Activated T-helper 1 cell treated with Interleukin-2 at 50 U/mL for 16 hours (primary cell): ENCODE measurements at places on chromosomes 13 and 19.

DNA sequence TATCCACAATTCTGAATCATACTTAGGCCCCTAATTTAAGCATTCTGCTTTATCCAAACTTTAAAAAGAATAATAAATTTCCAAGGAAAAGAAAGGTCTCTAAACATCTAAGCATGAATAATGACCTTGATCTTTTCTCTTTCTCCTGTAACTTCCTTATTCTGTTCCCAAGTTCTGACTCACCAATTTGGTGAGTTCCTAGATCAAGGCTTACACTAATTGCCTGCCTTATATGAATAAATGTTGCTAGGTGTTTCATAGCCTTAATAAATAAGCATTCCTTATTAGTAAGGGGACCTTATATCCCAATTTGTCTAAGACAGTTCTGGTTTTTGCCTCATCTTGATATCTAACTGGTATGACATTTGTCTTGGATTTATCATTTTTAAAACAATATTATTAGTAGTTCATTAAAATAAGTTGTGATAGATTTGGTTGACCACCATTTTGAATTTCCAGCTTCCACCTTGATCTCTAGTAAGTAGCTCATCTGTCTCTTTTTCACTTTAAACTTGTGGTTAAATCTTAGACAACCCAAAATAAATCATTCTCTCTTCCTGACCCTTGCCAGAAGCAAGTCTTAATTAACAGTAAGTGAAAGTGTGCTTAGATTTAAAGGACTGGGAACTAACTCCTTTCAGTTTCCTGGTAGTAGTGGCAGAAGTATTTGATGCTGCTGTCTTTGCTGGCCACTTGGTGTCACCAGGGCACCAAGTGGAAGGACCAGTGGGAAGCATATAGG is 121.2 kb upstream of the MLNR start:
- DNase-seq: no peak

GRCh38 chr13:26601669-26602068 is 44.2 kb downstream of the WASF3 start:
- DNase-seq: no peak

DNA sequence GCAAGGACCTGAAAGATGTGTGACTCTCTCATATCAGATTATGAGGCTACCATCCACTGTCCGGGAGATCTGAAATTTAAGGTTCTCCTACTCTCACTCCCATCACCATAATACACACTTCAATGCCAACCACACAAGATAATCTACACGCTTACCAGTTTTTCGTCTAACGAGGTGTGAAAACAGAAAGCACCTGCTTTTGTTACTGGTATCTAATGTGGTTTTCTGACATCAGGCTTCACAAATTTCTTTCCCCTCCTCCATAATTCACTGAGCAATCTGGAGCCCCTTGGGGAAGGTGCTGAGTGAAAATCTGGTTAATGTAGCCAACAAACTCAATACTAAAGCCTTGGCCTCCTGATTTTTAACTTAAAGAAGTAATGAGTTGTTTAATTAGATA is 10.1 kb upstream of the LRCH1 start:
- no peak for DNase-seq

DNA sequence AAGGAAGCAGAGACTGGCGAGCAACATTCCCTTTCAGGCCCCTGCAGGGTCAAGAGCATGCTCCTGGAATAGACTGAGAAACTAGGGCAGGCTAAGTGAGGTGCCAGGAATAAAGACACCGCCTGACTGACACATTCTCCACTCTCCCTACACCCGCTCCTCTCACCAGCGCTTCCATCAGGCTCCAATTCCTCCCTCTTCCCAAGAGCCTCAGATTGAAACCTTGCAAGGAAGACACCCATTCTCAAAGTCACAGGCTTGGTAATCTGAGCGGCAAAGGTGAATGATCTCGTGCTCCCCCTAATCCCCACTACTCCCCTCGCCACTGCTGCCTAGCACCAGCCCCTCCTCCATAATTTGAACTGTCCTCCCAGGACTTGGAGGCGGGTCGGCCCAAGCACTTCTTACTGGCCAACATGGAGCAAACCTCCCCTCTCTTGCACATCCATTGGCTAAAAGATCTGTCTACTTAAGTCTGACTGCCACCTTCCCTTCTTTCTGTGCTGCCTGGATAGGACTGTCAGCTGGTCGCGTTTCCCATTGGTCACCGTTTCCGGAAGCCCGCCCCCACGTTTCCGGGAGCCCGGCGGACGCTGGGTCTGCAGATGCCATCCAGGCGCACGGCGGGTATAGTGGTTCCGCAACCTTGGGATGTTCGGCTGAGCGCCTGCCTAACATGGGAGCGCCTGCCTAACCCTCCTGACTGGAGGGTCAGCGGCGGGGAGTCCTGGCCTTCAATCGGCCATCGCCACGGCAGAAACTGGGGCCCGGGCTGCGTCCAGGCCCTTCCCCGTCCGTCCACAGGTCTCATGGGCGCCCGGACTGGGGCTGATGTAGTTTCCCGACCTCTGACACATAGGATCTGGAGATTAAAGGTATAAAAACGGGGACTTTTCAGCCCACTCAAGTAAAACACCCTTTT is 33.6 kb downstream of the ZNF383 start:
- DNase-seq: no peak

DNA sequence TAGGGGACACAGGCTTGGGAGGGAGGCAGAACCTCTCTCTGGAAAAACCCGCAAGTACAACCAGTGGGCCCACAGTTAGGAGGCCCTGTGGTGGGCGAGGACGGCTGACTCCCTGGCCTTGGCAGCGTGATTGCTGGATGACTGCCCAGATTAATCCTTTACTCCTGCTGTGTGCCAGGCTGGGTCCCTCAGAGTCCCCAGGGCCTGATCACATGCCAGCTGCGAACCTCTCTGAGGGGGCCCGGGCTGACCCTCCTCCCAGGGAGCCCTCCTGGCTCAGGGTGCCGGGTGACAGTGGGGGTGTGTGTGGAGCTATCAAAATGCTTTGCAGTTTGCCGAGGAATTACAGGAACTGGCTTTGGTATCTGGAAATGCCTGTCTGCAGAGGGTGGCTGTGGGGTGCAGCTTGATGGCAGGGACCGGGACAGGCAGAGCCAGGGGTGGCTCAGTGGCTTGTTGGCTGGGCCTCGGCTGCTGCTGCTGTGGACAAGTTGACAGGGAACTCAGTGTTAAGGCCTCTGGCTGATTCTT is 48.9 kb downstream of the DNM2 start:
- DNase-seq: no peak

DNA sequence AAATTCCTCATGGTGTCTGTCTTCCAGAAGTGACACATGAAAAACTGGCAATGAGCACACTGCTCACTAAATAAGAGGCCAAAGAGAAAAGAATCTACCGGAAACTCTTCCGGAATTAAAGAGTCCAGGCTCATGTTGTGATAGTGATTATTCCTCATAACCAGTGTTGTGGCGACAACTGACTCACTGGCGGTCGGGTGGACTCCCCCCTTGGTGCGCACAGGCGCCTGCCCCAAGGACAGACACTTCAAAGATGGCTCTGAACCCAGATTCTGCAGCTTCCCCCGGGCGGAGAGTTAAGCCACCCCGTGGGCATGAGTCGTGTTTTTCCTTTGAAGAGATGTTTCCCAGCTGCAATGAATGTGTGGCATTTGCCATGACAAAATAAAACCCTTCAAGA is 10.3 kb downstream of the IL17D start:
- no peak for DNase-seq

- DNase-seq: no peak
Observed at GRCh38 chr19:45336696-45337251, 3.8 kb upstream of the KLC3 start.

DNA sequence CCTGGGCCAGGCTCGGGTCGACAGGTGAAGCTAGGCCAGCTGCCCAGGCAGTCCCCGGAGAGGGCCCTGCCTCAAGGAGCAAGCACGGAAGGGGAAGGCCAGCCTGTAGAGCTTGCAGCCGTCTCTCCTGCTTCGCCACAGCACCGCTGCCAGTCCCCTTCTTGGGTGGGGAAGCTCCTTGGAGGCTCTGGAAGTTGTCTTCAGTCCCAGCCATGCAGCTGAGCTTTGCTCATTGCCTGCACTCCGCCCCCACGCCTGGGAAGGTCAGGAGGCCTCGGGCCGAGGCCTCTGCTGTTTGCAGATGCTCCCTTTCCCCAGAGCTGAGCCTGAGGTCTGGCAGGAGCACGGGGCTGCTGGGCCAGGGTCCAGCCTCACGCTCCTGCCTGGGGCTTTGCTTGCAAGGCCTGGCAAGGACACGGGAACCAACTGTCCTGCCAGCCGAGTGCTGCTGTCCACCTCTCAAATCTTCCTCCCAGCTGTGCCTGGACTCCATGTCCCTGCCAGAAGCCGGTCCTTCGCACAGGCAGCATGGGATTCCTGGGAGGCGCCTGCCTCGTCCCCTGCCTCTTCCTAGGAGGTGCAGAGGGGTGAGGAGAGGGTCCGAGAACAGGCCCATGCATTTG is 13.3 kb downstream of the PLEKHF1 start:
- no peak for DNase-seq

DNA sequence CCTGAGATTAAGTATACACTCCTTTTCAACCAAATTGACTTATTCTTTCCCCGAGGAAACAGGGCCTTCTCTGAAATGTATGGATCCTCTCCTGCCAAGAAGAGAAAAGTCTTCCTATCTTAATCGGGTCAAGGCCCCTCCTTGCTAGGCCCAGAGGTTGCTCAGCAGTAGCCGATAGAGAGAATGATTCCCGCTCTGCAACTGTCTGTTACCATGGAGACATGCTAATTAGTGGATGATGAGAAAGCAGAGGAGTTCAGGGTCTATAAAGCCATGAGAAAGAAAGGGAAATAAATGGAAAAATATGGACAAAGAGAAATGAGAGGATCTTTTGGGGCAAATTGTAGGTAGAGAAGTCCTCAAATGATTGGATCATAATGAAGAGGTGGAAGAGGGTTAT is 103.5 kb downstream of the POU4F1 start:
- no peak for DNase-seq

GRCh38 chr13:105908586-105908985 is 626.9 kb downstream of the EFNB2 start:
- DNase-seq: no peak

- DNase-seq: no peak
Observed at GRCh38 chr13:65292488-65292901, 1937.6 kb downstream of the PCDH9 start.

DNA sequence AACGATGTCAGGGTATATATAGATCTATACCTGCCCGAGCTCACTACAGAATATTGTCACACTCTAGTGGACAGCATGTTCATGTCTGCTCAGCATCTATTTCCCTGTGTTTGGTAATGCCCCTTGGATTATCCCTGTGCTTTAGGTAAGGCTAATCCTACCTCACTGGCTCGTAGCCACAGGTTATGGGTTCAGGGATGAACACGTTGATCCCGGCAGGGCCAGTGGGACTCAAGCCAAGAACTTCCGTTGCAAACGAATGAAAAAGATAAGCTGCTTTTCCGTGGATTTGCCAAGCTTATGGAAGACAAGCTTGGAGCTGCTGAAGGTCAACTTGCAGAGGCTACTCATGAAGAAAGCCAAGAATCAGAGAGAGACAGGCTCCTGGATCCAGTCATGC is 400.0 kb upstream of the TSHZ3 start:
- no peak for DNase-seq

GRCh38 chr13:99953138-99953755 is 18.3 kb downstream of the ZIC5 start:
- DNase-seq: no peak

DNA sequence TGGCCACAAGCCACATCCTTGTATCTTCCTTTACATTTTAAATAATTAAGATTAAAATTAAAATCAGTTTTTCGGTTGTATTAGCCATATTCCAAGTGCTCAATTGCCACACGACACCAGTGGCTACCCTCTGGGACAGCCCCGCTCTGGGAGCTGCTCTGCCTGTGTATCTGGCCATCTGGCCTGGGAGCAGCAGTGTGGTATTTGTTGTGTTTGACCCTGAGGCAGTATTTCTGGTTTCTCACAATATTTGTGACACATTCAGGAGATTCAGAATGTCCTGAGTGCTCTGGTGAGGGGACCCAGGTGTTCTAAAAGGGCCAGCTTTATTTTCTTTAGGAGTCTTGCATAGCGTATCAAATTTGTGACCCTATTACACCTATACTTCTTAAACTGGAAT is 179.0 kb downstream of the SUCLA2 start:
- DNase-seq: no peak

DNA sequence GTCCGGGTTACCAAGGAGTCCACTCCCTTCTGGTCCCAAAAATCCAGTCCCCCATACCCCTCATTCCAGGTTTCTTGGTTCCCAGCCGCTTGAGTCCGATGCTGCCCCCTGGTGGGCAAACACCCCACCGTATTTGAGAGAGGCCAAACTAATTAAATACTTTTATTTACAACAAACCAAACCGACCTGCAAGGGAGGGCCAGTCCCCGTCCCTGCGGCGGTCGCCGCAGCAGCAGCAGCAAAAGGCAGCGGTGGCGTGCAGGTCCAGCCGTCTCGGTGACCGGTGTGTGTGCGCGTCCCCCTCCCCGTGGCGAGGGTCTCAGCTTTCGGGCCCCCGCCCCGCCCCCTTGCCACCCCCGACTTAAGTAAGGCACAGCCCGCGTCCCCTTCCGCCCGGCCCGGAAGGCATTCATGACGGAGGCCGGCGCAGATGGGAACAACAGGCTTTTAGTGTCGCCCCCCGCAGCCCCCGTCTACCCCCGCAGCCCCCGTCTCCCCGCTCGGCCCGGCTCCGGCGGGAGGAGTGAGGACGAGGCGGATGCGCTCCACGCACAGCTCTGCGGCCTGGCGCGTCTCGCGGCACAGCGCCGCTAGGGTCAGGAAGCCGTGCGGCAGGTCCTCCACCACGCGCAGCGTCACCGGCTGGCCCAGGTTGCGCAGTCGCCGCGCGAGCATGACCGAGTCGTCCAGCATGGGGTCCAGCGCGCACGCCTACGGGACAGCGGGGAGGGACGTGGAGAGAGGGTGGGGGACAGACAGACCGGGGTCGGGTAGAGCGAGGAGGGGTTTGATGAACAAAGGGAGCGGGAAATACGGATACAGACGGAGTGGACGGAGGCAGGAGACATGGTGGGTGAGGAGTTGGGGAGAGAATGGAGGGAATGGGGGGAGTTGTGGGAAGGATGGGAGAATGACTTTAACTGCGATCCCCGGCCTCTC is 11.5 kb upstream of the CNFN start:
- DNase-seq: peak; percentile 57

- DNase-seq: no peak
Observed at GRCh38 chr13:76512721-76513145, 373.5 kb downstream of the KCTD12 start.

- DNase-seq: no peak
Observed at GRCh38 chr13:97212601-97213040, 9.5 kb upstream of the MBNL2 start.
